ENCODE measurements at places on chromosomes 2 and 18.

GRCh38 chr18:7872569-7872968 is 305.5 kb downstream of the PTPRM start:
- DNase-seq = no peak

GRCh38 chr2:174012347-174013314 is 47.5 kb upstream of the SP3 start:
- DNase-seq = peak; percentile 15

DNA sequence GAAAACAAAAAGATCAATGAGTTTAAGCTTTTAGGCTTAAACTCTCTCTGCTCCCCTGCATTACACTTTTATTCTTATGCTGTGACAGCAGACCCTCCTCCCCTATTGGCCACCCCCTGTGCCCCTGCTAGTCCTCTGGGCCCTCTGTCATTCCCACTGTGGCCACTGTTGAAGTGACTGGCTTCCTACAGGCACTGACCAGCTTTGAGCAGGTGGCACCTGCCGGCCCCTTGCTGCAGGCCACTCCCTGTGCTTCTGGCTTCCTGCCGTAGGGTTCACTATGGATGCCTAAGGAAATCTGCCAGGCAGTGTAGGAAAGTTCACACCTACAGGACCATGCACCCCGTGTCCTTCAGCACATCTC is 156.5 kb upstream of the L3MBTL4 start:
- no peak for DNase-seq

DNA sequence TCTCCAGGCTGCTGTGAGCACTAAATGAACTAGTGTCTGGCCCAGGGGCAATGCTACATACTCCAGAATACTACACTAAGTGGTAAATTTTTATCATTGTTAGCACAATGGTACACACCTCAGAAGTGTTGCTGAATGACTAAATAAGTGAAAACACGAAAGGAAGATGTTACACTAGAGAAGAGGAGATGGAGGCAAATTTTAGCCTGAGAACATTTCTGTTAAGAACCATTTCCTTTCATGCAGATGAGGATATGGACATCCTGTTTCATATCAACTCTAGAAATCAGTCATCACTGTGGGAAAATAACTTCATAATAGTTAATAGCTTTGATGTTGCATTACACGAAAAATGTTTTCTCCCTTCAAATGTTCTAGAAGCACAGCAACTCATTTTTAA is 117.6 kb upstream of the STK17B start:
- DNase-seq = no peak

DNA sequence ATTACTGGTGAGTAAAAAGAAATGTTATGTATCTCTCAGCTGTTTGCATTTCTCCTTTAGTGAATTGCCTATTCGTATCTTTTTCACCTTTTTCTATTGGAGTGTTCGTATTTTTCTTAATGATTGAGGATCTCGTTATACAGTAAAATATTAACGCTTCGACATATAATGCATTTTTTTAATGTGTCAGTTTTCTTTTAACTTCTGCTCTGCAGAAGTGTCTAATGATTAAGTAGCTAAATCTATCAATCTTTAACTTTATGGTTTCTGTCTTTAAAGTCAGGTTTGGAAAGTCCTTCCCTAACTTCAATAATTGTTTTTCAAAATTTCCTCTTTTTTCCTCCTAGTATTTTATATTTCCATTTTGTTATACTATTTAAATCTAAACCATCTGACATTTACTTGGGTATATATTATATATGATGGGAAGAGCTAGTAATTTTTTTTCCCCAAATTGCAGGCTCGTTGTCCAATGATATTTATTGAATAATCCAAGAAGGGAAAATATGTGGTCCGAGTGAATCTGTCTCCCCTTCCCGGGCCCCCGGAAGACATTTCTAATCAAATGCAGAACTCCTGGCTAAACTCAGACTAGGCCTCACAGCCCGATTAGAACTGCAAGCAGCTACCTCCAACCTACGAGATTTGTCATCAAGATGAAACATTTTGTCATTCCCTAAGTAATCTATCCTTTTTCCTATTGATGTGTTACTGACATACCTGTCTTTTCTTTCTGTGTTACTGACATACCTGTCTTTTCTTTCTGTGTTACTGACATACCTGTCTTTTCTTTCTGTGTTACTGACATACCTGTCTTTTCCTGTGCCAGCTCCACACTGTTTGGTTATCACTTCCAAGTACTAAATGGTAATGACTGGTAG is 17.2 kb downstream of the PCBP1 start:
- DNase-seq = no peak

GRCh38 chr2:26838121-26838906 is 9.6 kb upstream of the DPYSL5 start:
- no peak for DNase-seq

- no peak for DNase-seq
These were observed 123.4 kb downstream of the MRO start for GRCh38 chr18:50696436-50696835.

DNA sequence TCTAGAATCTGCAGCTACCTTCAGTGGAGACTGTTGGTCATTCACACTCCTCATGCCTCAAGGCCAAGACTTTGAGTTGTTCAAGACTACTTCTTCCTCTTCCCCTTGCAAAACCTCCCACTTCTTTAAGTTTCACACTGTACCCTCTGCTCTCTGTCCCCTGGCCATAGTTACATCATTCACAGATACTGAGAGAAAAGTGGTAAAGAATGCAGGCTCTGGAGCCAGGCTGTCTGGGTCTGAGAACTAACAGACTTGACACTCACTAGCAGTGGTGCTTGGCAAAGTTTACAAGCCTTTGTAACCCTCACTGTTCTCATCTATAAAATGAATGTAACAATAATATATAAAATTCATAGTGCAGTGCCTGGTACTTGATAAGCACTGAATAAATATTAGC is 61.8 kb downstream of the CDH20 start:
- no peak for DNase-seq

GRCh38 chr2:238996331-238997136 is 148.6 kb downstream of the TWIST2 start:
- DNase-seq = no peak

GRCh38 chr2:84866122-84866521 is 14.8 kb downstream of the TRABD2A start:
- no peak for DNase-seq

- DNase-seq = no peak
These were observed 39.6 kb upstream of the BOD1L2 start for GRCh38 chr18:57107140-57107832.

GRCh38 chr2:196594158-196594557 is 45.4 kb upstream of the CCDC150 start:
- DNase-seq = no peak

GRCh38 chr2:213227458-213227857 is 56.8 kb upstream of the SPAG16 start:
- no peak for DNase-seq

- no peak for DNase-seq
These were observed 100.1 kb upstream of the ST3GAL5 start for GRCh38 chr2:85988914-85989270.

GRCh38 chr18:33605250-33605649 is 27.2 kb downstream of the ASXL3 start:
- DNase-seq = no peak

DNA sequence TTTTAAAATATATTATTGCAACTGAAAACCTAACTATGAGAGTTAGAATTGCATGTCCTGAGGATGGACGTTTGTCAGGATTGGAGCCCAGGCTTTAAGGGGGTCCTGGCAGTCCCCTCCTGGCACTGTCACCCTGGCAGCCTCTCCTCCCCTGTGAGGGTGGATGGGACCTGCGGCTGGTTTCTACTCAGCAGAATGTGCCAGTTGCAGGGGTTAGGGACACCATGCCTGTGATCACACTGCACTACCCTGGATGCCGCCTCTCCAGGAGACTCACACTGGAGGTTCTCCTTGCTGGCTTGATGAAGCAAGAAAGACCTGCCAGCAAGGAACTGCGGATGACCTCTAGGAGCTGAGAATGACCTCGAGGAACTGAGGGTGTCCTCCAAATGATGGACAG is 356.7 kb upstream of the MYT1L start:
- DNase-seq = no peak

DNA sequence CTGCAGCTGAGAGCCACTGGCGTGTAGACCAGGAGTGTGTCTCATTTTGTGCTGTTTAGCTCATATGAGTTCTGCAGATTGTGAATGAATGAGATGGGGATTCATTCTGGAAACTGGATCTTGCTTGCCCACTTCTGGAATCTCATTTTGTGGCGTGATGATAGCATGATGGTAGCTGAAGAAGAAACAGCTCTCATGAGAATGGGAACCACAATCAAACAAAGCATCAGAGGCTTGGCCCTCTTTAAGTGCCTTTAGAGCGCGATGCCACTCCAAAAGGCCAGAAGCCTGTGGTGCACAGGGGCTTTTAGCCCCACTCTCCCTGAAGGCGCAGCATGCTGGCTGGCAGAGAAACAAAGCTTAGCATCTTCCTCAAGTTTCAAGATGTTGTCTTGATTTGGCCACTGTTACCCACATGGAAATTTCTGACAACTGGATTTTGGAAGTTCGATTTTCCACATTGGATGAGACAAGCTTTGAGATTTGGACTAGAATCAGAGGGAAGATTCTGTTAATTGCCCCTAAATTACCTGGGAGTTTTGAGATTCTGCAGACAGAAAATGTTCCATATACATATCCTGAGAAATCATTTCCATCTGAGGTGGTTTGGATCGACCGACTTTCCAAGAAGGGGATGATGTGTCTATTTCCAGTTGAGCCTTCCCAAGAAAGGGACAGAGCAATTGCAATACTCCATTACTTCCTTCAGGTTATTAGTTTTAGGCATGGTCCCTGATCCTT is 234.5 kb downstream of the VAPA start:
- no peak for DNase-seq

- DNase-seq = peak; percentile 8
These were observed 75.6 kb upstream of the MGAT5 start for GRCh38 chr2:134178138-134178877.

DNA sequence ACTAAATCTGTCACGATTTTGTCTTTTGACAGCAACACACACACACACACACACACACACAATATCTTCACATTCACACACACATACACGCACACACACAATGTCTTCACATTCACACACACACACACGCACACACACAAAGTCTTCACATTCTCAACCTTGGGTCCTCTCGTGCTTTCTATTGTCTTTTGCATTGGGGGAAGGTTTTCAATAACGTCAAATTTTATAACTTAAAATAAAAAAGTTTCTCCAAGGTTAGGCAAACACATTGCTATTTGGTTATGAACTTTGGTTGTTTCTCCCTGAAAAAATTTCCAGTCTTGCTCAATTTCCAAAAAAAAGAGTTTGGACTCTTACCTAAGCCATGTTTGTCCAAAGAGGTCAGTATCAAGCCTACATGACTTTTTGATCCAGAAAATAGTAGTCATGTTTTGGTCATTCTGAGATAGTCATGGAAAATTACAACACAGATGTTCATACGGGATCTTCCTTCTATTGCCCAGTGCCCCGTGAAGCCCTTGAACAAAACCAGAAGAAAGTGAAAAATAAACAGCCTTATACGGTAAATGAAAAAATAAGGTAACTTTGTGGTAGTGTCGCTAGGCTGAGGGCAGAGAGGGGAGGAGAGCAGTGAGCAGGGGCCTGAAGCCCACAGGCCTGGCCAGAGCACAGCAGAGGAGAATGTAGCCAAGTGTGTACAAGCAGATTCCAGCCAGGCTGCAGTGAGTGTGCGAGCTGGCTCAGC is 542.8 kb upstream of the ID2 start:
- DNase-seq = no peak

DNA sequence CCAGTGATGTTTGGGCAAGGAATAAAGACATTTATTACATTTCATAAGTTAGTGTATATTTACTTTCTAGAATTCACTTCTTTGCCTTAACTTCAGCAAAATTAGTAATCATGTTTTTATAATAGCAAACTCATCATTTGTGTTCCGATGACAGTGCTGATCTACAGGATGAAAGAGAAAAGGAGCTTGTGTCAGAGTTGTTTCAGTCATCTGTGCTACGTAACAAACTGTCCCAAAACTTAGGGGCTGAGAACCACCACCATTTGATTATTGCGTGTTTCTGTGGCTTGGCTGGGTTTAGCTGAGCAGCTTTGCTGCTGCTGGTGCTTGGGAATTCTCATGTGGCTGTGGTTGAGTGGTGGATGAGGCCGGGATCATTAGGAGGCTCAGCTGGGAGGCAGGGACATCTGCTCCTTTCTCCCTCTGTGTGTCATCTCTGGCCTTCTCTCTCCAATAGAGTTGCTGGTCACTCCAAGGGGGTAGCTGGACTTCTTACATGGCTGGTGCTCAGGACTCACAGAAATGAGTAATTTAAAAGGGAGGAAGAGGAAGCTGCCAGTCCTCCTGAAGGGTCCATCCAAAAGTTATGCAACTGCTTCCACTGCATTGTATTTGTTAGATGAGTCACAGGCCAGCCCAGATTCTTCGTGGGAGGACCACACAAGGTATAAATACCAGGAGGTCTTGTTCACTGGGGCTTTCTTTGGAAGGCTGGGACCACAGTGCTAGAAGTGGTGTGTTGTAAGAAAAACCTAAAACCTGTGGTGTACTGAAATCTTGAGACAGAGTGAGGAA is 43.4 kb upstream of the HAAO start:
- no peak for DNase-seq

DNA sequence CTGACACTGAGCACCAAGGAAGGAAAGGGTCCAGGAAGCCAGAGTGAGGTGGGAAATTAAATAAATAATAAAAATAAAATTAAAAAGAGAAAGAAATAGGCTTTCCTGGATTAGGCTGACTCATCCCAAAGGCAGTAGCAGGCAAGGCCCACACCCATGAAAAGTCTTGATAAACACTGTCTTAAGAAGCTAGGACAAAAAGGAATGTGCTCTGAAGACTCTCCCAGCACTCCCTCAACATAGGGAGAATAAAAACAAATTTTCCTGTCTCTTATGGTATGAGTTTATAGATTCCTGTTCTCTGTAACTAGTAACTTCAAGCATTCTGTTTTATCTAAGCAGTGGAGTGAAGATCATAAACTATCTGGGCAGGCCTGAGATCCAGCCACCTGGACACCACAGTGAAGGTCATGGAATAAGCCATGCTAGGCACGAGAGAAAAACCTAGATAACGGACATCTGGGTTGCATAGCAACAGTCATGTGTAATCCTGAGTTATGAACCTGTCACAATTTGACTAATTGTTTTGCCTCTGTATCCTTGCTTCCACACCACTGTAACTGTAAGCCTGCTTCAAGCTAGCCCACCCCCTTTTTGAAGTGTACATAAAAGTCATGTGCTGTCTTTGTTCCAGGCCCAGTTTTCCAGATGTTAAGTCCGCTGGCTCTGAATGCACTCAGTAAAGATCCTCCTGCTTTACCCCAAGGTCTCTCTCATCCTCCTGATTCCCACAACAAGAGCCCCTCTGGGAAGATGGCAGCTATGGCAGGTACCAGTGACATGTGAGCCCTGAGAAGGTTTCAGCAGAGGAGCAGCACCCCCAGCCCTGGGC is 107.8 kb downstream of the NDUFA10 start:
- DNase-seq = no peak

DNA sequence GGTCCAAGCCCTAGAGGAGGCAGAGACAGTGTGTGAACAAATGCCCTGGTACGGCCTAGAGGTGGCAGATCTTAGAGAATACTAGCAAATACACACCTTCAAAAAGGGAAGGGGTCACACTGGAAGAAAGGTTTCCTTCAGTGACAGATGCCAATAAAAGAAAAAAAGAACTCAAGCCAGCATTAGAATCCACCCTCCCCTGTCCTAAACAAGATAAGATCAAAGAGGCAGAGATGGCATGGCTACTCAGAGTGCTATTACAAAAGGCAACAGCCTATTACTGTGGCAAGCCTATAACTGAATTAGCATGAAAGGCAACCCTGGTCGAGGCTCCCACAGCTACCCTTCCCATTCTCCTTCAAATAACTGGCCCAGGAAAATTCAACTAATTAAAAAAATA is 69.6 kb downstream of the SMC6 start:
- no peak for DNase-seq

- DNase-seq = no peak
These were observed 733.7 kb upstream of the FAM98A start for GRCh38 chr2:34332813-34333212.

All from CD4-positive, alpha-beta T cell treated with Interleukin-6 at 100 ng/mL for 8 hours (primary cell).